AG04450 (cell line): ENCODE measurements at places on chromosomes 6 and 20.

DNA sequence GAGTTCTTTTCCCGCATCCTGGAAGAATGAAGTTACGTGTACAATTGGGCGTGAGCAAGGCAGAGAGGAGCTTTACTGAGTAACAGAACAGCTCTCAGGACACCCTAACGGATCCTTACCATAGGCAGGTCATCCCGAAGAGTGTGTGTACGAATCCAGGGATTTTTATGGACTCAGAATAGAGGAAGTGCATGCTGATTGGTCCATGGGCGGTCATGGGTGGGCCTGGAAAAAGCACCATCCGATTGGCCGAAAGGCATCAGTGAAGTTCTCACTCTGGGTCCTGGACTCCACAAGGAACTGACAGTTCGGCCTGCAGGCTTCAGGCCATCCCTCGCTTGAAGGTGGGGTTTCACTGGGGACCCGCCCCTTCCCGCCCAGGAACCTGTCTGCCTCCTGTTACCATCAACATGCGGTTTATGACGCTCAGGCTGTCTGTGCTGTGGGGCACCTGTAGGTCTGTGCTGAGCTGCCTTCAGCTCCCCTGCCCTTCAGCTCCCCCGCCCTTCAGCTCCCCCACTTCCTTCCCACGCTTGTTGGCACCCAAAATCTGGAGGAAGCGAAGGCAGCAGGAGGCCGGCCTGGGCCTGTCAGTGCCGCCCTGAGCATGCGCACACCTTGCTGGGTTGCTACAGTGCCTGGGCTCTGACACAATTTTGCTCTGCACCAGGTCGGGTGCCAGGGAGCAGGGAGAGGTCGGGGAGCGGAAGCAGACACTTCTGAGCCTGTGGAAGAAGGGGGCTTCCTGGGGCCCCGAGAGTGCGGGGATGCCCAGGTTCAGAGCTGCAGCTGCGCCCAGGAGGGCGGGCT is 57.9 kb upstream of the MANEA start:
- no peak for DNase-seq

GRCh38 chr6:42565823-42566613 is 2.2 kb downstream of the UBR2 start:
- DNase-seq = no peak

DNA sequence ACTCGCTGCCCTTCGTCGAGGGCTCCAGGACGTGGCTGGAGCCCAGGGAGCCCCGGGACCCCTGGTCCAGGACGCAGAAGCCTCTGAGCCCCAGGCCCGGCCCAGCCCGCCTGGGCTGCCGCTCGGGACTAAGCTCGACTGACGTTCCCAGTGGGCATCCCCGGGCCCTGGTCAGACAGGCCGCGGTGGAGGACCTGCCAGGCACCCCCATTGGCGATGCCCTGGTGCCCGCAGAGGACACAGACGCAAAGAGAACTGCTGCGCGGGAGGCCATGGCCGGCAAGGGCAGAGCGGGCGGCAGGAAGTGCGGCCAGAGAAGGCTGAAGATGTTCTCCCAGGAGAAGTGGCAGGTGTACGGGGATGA is 28.9 kb downstream of the ZNF831 start:
- DNase-seq = no peak

DNA sequence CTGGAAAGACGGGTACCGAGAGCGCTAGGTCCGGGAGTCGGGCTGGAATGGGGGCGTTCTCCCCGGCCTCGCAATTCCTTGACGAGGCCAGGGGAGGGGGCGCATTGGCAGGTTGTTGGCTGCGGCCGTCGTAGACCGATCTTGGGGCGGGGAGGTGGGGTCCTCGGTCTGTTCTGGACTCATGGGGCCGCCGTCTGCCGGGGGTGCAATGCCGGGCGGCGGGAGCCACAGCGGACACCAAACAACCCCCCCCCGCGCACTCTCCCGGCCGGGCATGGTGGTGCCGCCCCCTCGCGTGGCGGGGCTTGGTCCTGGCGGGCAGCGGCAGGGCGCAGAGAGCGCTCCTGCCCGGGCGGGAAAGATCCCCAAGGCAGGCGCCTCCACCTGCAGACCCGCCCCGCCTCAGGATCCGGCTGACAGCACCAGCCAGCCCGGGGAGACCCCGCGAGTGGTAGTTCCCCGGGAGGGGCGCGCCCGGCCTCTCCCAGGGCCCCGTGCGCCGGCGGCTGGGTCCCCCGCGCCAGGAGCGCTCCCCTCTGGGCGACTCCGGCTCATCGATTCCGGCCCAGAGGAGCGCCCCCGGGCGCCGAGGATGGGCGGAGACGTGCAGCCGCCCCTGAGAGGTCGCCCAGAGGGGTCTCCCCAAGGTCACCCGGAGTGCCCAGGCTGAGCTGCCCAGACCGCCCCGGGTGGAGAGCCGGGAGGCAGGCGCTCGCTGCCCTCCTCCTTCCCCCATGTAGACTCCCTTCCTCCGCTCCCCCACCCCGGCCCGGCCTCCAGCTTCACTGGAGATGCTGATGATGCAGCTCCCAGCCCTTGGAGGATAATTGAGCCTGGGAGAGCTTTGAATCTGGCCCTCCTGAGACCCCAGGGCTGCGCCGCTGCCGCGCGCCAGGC is 709 bp downstream of the PPP1R16B start:
- no peak for DNase-seq

DNA sequence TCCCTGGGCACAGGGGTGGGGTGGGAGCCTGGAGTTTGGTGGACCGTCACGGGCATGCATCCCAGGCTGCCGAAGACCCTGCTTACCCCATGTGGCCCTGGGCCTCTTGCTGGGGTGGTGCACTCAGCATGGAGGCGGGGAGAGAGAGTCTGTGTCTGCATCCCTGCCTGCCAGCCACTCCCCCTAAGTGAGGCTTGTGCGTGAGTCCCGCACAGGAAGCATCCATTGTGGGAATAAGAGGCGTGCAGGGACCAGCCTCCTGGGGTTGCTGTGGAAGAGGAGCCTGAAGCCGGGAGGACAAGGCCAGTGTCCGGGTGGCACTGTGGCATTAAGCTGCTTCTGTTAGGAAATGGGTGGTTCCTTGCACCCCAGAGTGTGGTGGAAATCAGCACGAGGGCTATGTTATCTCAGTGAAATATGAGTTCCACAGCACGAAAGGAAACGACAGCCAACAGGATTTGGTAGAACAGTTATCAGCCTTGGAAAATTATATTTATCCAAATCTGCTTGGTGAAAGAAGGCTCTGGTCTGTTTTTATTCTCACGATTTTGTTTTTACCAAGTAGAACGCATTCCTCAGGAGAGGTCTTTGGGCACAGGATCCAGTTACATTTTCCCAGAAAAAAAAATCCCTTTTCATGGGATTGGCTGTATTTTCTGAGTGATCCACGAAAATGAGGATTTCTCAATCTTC is 35.7 kb downstream of the CDH4 start:
- no peak for DNase-seq

DNA sequence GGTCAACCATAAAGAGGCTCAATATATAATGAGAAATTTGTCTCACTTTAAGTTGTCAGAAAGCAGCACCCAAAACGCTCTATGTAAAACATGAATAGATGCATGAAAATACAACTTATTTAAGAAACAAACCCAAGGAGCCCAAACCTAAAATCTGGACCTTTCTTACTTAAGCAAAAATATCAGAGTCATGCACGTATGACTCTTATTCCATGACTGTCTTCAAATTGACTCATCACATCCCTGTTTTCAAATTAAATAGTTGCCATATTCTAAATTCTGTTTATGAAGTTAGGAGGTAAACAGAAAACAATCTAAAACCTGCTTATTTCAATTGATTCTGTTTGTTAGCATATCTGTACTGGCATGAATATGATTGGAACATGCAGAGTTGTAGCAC is 42.1 kb downstream of the ANKRD6 start:
- DNase-seq = no peak

DNA sequence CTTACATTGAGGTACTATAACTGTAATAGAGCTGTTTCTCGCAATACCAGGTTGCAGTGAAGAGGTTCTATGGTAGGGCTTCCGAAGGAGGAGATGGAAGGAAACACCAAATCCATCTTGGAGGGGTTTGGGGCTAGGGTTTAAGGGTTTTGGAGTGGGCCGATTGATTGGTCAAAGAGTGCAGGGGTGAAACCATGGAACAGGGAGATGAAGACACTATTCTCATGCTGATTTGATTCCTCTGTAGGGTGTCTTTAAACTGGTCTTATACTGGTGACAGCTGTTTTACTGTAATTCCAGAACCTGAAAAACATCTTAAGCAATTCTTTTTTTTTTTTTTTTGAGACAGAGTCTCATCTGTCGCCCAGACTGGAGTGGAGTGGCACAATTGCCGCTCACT is 7.8 kb downstream of the SMIM13 start:
- no peak for DNase-seq

DNA sequence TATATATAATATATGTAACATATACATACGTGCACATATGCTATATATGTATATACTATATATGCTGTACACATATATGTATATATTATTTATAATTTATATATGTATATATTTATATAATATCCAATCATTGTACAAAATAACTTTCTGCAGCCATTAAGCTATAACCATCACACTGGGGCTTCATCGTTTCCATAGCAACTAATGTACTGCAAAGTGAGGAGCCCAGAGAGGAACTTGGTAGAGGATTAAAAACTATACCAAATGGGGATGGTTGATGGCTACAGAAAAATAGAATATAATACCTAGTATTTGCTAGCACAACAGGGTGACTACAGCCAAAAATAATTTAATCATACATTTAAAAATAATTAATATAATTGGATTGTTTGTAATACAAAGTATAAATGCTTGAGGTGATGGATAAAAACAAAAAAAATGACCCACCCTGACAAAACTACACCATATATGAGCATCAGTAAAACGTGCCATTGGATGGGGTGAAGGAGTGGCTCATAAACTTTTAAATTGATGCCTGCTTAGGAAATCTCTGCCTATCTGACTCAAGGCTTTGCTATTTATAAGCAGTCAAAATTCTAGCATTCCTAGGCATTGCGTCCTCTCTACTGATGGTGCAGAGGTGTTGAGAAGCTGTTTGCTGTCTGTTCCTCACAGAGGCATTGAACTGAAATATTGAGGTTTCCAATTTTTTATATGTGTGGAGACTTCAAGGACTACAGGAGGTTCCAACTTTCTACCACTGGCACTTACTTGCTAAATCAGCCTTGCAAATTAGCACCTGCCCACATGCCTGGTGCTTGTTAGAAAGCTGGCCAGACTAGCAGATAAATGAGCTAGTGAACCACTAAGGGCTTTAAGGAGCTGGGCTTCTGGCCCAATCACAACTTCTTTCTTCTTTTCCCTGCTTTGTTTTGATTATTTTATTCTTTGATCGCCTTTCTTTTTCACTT is 190.1 kb downstream of the SCP2D1 start:
- DNase-seq = no peak

GRCh38 chr20:57374343-57374930 is 16.8 kb upstream of the RBM38 start:
- no peak for DNase-seq

GRCh38 chr6:161133963-161134362 is 139.9 kb downstream of the AGPAT4 start:
- no peak for DNase-seq

DNA sequence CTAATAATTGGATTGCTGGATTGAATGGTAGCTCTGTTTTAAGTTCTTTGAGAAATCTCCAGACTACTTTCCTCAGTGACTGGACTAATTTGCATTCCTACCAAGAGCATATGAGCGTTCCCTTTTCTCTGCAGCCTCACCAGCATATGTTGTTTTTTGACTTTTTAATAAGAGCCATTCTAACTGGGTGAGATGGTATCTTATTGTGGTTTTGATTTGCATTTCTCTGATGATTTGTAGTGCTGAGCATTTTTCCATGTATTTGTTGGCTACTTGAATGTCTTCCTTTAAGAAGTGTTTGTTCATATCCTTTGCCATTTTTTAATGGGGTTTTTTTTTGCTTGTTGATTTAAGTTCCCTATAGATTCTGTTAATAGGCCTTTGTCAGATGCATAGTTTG is 94.7 kb upstream of the AHI1 start:
- no peak for DNase-seq

- no peak for DNase-seq
Measured at GRCh38 chr6:83849610-83850009, 3.5 kb upstream of the RIPPLY2 start.

DNA sequence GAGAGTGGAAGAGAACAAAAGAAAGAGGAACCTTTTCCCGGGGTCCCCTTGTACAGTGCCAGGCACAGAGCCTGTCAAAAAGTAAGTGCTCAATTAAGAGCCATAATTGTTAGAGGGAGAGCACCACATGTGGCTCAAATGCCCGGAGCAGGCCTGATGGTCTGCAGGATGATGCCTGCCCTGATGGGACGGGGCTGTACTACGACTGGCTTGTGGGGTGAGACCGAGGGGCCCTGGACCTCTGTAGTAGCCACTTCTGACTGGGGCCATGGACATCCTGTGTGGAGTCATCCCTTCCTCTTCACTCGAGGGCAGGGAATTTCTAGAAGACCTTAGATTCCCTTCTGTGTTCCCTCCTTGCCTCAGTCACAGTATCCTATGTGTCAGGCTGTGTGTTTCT is 47.9 kb downstream of the KCNK5 start:
- DNase-seq = no peak
